Caco-2 (cell line): ENCODE measurements at places on chromosomes 11 and 22.

DNA sequence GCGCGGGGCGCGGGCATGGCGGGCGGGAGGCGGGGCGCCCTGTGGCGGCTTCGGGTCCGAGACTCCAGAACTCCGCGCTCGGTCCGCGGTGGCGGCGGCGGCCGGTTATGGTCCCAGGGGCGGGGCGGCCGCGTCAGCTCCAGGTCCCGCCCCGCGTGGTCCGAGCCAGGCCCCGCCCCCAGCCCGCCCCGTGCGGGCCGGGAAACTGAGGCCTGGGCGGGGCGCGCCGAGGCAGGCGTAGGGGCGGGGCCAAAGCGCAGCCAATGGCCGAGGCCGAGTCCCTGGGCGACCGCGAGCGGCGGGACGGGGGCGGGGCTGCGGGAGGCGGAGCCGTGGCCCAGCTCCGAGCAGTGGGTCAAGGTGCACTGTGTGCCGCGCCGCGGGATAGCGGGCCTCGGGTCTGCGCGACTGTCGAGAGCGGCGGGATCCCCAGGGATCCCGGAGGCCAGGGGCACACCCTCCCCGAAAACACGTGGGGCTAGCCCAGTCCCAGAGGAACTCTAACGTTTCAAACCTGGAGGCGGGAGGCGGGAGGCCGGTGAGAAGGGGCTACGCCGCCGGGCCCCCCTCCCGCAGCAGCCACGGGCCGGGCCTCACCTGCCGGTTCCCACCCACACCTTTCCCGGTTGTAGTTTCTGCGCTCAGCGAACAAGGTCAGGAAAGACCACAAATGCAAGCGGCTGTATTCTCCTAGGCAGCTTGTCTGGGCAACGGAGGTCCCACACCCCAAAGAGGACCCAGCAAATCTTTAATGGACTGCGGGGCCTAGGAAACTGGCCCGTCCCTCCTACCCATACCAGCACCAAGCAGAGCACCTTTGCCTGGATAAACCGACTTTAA lies at the start of gene SLC25A1:
Gene SLC25A1 (minus strand): TSS at position 80 of the 840 bp plus-strand sequence. CDS start 63 bp downstream, at position 17.
- peak; percentile 91 for DNase-seq

DNA sequence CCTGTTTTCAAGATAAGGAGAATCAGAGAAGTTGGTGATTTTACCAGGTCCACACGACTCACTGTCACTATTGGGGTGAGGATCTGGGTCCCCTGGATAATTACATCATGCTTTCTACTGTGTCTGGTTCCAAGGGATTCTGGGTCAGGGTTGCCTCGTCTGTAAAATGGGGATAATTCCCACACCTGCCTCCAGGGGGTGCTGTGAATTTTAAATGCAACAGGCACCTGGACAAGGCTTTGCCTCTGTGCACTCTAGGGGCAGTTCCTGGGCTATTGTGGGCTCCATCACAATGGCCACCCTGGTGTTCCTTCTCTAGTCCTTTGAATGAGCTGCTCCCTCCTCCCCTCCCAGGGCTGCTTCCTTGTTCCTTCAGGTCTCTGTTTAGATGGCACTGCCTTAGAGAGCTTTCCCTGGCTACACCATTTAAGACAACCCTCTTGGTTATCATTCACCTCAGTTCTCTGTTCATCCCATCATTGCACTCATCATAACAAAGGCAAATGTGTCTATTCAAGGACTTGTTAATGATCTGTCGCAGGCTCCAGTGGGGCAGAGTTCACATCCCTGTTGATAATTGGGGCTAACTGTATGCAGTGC lies 178.6 kb downstream of the MIAT start:
- peak; percentile 41 for DNase-seq

DNA sequence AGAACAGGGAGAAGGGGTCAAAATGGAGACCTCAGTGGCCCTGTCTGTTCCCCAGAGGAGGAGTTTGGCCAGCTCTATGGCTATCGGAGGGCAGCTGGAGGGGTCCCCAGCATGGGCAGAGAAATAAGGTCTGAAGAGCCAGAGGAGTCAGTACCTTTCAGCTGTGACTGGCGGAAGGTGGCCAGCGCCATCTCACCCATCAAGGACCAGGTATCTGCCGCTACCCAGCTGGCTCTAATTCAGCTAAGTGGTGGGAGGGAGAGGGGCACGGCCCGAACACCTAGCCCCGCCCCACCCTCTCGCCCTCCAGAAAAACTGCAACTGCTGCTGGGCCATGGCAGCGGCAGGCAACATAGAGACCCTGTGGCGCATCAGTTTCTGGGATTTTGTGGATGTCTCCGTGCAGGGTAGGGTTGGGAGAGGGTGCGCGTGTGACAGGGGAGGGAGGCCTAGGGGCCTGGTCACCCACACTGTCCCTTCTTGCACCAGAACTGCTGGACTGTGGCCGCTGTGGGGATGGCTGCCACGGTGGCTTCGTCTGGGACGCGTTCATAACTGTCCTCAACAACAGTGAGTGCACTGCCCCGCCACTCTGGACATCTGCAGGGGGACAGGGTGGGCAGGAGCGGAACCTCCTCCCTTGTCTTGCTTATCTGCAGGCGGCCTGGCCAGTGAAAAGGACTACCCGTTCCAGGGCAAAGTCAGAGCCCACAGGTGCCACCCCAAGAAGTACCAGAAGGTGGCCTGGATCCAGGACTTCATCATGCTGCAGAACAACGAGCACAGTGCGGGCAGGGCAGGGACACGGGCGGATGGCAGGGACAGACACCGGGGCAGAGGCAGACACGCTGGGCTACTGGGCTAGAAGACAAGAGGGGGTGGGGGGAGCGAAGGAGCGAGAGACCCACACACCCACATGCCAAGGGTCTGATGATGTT lies 2.8 kb downstream of the CTSW start:
- DNase-seq = no peak

DNA sequence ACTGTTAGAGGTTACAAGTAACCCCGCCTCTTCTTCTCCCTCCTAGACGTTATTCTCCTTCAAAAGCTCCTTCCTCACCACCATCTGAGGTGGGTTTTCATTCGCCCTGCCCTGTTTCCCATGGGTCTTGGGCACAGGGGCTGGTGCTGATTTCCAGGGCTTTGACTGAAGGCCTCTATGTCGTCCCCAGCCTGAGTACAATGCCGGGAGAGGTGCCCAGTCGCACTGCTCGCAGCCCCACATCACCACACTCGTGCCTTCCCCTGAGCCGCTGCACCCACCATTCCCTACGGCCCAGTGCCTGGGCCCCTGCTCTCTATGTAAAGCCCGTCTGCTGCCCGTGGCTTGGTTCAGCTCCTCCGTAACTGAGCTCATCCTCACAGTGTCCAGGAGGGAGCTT lies 169.8 kb downstream of the DSCAML1 start:
- DNase-seq = no peak

DNA sequence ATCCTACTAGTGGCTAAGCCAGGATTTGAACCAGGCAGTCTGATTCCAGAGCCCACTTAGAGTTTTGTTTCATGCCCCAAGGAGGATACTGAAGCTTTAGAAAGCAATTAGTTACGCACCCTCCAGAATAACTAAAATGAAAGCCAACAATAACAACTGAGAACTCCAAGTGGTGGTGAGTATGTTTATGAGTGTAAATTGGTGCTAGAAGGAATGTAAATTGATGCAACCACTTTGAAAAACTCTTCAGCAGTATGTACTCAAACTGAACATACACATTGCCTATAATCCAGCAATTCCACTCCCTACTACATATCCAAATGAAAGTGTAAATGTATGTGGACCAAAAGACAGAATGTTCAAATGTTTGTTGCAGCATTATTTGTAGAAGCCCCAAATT lies 6.7 kb upstream of the ARL14EP start:
- DNase-seq = no peak

DNA sequence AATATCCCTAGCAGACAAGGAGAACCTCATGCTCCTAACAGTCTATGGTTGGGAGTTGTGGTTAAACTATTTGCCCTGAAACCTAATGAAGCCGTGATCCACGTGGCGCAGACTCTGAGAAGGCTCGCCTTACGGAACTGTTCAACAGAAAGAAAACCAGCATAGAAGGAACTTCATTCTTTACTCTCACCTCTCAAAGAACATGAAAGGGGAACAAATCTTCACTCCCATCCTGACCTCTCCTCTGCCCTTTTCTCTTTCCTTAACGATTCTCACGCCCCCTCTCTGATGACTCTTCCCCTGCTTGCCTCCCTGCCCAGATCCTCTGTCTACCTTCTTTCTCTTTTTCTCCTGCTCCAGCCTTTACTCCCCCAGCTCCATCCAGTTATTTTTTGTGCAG lies 54.2 kb downstream of the IRAG1 start:
- no peak for DNase-seq

DNA sequence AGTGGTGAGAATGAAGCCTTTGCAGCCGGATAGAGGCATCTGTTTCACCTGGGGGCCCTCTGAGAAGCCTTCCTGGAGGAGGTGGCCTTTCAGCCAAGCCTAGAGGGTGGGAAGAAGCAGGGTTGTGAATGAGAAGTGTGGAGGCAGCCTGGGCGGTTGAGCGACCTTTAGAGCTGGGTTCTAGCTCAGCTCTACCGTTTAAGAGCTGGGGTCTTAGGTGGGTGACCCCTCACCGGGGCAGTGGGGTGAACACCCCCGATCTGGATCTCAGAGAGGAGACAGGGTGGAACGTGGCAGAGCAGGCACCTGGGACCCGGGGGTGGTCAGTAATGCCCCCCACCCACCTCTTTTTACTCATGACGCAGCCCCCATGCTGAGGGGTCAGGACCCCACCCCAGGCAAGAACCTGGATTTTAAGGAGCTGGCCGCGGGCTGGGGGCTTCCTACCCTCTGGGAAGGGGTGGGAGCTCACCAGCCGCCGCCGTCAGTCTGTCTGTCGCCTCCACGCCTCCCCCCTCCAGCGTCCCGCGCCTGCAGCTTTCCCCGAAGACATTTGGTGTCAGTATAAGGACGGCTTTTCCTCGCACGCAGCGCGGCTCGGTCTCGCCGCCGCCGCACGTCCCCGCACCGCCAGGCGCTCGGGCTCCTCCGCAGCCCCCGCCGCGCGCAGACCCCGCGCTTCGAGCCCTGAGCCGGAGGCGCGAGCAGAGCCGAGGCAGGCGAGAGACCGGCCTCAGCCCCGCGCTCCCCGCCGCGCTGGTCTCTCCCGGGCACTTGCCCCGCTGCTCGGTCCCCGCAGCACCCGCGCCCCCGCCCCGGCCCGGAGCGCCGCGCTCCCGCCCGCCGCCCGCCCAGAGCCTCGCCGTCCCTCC lies 13.3 kb upstream of the CACNA1I start:
- DNase-seq = peak; percentile 37

GRCh38 chr11:102626676-102627075 lies 1.5 kb upstream of the MMP20 start:
- DNase-seq = no peak
